ENCODE measurements at places on chromosomes 12 and 14.
A peak's percentile ranks its signal among the peaks of the same experiment; 100 is the strongest.

GRCh38 chr12:49019443-49020324 lies 1.1 kb upstream of the PRKAG1 start:
- DNase-seq, result peak; percentile 42

- peak; percentile 64 for DNase-seq
These were observed 133.5 kb downstream of the KCNK10 start for GRCh38 chr14:88189417-88190191.

DNA sequence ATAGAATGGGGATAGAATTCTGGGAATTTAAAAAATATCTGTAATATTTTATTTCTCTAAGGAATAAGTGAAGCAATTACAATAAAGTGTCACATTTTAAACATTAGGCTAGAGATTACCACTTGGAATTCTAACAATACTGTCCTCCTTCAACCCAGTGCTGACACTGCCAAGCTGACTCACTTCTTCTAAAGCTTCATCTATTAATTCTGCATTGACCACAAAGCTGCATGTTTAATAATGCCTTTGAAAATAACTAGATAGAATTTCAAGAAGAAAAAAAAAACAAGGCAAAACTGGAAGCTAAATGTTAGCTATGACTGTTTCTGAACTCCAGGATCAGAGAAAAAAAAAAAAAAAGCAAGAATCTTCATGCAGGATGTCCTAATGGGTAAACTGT lies 970.7 kb upstream of the FBXO33 start:
- DNase-seq, result no peak

- no peak for DNase-seq
These were observed 40.9 kb upstream of the MBIP start for GRCh38 chr14:36361210-36361853.

GRCh38 chr12:52037248-52037861 lies 13.9 kb upstream of the NR4A1 start:
- no peak for DNase-seq

DNA sequence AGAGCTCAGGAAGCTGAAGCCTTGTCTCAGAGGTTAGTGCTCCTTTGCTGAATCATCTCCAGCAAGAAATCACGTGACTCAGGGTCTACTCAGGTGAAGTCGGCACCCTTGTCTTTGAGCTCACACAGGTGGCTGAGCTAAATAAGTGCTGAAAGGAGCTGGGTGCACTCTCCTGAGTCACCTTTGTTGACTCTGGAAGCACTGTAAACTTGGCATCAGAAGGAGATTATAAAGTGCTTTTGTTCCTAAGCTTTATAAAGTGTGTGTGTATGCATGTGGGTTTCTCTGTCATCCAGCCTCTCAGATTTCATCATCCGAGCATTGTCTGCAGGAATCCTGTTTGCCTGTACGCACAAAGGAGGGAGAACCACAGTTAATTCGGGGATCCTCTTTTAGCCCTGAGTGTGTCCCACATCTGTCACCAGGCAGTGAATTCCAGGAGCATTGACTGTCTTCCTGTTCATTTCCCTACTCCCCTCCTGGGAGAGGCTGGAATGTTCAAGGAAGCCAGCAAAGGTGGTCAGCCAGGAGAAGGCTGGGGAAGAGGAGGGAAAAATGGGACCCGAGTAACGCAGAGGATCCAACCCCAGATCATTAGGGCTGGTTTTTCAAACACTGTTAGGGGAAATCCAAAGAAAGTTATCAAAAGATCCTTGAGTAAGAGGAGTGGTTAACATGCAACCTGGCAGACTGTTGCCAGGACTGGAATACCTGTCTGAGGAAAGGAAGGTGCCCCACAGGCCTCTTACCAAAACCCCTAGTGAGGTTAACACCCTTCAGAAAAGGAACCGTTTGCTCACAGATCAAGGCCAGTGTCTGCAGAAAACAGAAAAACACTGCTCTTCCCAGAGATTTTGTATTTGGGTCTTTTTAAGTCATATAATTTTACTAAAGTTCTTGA lies 157.5 kb upstream of the HIF1A start:
- DNase-seq, result peak; percentile 53

DNA sequence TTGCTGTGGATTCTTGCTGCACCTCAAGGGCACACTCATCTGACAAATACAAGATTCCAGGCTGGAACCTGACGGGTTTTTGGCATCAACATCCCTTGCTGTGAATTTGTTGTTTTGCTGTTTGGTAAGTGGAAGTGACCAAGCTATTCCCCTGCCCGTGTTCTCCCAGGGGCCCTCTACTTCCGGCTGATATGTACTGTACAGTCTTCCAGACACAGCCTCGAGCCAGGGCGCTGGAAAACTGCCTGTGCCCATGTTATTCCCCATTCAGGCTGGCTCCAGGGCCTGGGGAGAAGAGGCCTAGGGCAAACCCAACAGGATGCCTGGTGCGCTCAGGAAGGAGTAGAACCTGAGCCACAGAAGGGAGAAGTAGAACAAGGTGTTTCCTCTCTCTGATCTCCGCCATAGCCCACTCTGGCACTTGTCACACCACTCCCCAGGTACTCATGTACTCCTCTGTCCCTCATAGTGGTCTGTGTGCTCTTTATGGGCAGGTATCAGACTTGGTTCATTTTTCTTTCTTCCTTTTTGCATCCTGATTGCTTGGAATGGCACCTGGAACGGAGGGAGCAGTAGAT lies 67.8 kb upstream of the LTA4H start:
- DNase-seq, result no peak

DNA sequence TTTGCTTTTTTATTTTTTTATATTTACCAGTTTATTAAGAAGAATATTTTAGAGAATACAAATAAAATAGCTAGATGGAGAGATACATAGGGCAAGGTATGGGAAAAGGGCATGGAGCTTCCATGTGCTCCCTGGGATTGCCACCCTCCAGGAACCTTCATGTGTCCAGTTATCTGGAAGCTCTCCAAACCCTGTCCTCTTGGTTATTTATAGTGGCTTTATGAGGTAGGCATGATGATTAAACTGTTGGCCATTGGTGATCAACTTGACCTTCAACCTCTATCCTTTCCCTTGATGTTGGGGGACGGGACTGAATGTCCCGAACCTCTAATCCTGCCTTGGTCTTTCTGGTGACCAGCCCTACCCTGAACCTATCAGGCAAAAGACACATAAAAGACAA lies 156.3 kb downstream of the CCDC91 start:
- DNase-seq, result no peak

- no peak for DNase-seq
These were observed 151.3 kb upstream of the FSCB start for GRCh38 chr14:44658389-44658696.

DNA sequence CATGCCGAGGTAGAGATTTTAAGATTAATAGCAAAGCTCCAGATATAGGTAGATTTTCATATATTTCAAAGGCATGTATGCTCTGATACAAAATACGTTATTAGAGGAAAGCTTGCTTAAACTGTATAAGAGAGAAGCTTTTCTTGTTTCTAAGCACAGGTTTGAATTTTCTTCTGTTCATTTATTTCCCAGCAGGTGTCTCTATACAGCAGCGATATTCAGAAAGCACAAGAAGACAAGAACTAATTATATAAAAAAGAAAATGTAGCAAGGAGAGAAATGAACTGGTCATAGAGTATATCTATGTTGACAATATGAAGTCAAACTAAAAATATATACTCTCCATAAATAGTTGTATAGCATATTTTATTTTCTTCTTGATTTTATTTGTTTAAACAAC lies 307.4 kb upstream of the NOVA1 start:
- no peak for DNase-seq

DNA sequence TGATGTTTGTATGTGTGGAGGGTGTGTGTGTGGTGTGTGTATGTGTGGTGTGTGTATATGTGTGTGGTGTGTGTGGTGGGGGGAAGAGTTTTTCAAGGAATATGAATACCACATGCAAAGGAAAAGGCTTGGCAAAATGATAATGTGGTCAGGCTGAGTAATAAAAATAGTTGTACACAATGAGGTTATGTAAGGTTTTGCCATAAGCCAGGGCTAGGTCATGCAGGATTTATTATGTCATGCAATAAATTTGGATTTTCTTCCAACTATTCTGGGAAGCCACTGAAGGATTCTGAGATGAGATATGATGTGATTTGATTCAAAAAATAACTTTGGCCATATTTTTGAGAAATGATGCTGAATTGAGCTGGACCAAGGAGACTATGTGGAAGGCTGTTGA lies 1191.6 kb upstream of the SEL1L start:
- DNase-seq, result no peak

DNA sequence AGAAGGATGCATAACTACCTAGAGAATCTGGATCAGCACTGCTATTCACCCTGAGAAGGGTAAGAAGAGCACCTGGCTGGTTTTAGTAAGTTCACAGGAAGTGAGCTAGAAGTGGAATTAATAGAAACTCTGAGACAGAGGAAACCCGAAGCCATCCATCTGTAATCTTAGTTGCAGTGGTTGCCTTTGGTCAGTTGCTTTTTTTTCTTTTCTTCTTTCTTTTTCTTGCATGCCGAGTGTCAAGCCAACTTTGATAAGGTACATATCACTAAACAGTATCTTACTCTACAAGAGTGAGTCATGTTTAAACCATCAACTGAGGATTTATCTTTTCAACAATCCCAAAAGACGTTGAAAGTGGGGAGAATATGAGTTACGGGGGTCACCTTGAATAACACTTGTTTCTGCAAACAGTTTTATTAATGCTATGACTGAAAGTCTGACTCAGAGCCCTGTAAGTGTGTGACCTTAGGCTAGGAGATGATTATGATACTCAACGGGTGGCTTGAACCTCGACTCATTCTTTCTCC lies 26.7 kb downstream of the C12orf75 start:
- peak; percentile 1 for DNase-seq

DNA sequence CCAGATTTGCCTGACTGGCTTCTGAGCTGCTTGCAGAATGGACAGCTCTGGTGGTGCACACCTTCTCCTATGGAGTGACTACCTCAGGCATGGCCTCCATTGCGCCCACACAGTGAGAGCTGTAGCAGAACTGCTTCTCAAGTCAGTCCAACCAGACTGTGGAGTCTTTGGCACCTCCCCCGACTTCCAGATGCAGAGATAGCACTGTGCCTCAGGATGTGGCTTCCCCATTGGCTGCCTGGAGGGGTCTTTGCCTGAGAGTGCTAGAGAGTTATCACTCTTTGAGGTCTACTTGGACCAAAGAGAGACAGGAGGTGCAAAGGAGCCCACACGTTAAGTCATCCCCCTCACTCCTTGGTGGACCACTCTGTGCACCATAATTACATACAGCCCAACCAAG lies 44.8 kb upstream of the FRS2 start:
- no peak for DNase-seq

DNA sequence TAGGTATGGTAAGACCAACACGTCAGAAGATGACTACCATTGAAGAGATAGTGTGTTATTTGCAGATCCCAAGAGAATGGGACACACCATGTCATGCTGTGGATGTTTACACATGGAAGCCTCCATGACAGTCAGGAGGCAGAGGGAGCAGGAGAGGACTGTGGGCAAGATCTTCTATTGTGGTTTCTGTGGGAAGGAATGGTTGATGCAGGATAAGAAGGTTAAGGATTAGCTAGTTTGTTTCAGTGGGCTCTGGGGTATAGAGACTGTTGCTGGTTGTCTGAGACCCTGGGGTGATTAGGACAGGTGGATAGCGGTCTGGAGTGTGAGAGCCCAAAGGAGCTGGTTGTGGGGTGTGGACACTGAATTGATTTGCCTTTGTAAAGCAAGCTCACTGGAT lies 23.3 kb downstream of the TAS2R7 start:
- no peak for DNase-seq

DNA sequence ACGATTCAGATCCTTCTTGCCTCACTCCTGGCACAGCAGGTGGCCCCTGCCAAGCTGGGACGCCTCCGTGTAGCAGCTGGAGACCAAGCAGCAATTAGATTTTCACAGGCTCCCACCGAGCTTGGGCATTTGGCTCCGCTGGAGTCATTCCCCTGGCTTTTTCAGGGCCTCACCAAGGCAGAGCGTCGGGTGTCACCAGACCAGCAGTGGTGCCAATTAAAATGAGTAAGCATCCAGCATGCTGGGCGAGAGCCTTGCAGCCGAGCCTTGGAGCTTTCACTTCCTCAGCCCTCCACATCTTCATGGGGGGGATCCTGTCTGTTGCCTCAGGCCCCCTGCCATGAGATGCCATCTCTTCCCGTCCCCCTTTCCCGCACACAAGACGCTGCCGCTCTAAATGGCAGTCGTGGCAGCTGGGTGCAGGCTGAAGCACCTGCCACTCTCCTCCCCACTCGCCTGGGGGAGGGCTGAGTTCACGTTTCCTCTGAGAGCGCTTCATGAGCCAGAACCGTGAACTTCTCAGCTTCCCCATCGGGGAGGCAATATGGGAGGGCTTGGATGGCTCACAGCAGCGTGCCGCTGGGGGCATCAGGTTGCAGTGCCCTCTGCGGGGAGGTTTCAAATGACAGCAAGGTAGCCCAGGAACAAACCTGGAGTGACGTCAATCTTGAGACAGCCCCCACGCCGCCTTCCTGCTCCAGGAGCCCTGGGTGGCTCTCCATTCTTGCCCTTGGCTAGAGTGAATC lies 11.7 kb downstream of the TPCN1 start:
- peak; percentile 64 for DNase-seq

DNA sequence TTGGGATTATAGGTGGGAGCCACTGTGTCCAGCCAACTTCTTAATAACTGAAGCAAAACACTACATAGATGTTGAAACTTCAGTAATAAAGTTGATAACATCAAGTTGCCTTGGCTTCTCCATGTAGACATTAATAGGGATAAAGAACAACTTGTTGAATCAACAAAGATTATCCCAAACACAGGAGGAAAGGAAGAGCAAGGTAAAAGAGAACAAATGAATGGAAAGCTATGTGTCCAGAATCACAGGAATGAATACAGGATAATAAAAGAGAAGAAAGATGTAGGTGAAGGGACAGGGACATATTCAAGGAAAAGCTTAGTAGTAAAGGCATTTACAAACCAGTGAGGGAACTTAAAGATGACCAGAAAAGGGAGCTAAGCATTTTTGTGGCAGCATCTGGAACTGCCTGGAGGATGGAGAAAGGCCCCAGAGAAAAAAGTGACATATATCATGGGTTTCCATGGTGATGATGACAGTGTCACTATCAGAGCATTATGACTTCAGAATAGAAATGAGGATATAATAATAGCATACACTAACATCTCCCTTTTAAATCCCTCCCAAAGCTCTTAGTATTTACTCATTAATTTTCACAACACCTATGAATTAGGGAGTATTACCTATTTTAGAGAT lies 24.0 kb upstream of the MDM1 start:
- DNase-seq, result no peak

DNA sequence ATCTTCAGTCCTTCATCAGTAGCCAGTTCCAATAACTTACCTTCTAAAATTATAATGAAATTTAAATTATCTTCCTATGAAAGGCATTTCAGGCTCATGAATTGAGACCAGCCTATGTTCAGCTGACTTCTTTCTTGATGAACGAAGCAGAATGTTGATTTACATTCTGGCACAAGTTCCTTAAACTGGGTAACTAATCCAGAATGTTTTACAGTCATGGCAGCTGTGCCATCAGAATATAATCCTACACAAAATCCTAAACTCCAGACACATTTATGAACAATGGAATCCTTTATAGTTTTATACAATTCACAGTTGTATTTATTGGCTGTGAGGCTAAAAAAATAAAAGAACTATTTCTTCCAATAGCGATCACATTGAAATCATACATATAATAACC lies 97.3 kb upstream of the CPM start:
- DNase-seq, result no peak

DNA sequence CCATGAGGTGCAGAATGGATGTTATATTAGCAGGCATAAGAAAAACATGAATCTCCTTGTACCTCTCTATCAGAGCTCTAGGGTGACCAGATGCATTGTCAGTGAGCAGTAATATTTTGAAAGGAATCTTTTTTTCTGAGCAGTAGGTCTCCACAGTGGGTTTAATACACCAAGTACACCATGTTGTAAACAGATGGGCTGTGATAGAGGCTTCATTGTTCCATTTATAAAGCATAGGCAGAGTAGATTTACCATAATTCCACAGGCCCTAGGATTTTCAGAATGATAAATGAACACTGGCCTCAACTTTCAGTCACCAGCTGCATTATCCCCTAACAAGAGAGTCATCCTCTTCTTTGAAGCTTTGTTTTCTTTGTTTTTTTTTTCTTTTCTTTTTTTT lies 185.2 kb downstream of the ERC1 start:
- DNase-seq, result no peak
